ENCODE measurements at places on chromosomes 6 and 20.

- no peak for DNase-seq
These were observed 188.2 kb downstream of the FNDC1 start for GRCh38 chr6:159357211-159357915.

GRCh38 chr20:31713312-31714273 is 9.1 kb downstream of the BCL2L1 start:
- no peak for DNase-seq

- no peak for DNase-seq
These were observed 383.2 kb downstream of the SAMD5 start for GRCh38 chr6:147891671-147892070.

- no peak for DNase-seq
These were observed 214.2 kb upstream of the PCSK2 start for GRCh38 chr20:17012546-17013226.

DNA sequence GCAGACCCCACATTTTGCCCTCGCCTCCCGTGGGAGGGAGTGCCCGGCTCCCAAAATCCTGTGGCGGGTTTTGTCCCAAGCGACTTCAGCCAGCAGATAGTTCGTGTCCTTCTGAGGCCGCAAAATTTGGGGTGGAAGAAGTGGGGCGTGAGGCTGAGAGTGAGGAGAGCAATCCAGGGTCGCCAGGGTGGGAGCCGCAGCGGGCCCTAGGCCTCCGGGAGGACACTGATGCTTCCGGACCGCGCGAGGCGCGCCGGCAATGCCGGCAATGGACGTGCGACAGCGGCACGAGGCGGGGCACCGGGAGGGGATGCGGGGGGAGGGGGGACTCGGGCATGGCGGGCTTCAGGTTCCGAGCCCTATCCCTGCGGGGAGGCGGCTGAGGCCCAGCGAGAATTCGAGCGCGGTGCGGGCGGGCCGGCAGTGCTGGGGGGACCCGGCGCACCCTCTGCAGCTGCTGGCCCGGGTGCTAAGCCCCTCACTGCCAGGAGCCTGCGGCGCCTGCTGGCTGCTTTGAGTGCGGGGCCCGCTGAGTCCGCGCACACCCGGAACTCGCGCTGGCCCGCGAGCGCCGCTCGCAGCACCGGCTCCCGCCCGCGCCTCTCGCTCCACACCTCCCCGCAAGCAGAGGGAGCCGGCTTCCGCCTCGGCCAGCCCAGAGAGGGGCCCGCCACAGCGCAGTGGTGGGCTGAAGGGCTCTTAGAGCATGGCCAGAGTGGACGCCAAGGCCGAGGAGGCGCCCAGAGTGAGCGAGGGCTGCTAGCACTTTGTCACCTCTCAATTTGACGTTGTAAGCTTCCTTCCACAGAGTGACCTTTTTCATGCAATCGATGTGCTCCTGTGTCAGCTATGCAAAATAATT is 143.8 kb downstream of the LPA start:
- DNase-seq = peak; percentile 89
